ENCODE measurements at places on chromosomes 5 and 9.

- no peak for DNase-seq
Observed at GRCh38 chr5:150116667-150117400, 30.5 kb upstream of the CSF1R start.

DNA sequence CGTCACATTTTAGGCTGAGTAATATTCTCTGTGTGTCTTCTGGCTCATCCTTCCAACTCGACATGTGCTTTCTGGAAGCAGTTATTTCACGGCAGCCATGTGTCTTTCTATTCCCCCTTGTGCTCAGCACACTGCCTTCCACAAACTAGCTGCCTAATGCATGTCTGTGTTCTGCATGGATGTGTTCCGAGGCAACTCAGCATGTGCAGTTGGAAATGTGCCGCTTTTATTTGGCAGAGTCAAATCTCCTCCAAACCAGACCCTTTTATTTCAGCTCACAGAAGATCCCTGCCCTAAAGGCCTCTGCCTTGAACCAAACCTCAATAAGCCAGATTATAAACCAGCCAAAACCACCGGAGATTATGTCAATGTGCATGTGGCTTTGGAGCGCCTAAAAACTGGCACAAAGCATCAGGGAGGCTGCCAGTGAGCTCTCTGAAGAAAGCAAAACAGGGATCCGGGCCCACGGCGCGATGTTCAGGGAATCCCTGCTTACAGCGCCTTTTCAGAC, 360.2 kb downstream of the DEPDC1B start:
- no peak for DNase-seq

DNA sequence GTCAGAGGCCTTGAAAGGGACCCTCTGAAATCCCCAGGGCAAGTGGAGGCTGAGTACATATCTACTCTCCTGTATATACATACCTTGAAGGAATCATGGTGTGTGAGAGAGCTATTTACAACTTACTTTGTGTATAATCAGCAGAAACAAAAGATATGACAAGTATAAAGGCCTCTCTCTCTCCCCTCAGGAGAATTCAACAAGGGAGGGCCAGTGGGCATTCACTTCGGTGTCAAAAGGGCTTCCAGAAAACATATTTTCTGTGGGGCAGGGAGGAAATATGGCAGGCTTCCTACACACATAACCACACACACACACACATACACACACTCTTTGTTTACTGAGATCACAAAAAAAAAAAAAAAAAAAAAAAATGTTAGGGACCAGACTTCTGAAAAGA, 181.7 kb downstream of the BNC2 start:
- no peak for DNase-seq

- DNase-seq: peak; percentile 84
Observed at GRCh38 chr5:96662725-96663518, 746 bp downstream of the CAST start.

DNA sequence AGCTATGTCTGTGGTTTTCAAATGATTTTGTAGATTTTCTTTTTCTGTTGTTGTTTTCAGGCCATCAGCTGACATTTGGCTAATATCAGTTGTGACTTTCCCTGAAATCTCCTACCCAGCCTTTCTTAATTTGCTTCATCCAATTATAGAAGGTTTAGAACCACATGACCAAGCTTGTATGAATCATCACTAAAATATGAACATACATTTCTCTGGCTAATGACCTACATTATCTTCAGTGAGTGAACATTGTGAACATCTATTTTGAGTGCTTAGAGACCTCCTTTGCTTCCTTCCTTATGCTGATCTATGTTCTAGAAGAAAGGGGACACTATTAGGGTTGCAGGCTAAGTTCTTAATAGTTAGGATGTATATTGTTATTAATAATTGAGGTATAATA, 532.5 kb downstream of the RAB3C start:
- DNase-seq: no peak

DNA sequence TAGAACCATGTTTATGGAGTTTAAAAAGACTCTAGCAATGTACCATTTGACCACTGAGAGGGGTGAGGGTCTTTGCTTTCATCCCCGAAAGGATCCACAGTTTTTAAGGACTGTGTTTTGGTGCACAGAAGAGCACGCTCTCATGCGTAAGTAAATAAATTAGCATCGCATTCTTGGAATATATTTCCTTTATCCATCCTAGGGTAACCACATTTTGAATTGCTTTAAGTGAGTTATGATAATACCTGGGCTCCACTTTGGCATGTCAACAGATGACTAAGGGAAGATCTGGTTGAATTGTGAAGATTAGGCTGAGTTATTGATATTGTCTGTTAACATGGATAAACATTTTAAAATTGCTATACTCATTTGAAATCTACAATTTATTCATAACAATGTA, 89.4 kb upstream of the EDIL3 start:
- DNase-seq: no peak
